COR-L47 (cell line): ENCODE measurements at places on chromosomes 2 and 18.

- peak; percentile 54 for DNase-seq
These were observed 48.7 kb downstream of the CAVIN2 start for GRCh38 chr2:191797942-191798876.

- DNase-seq, result no peak
These were observed 30.9 kb downstream of the MREG start for GRCh38 chr2:215982465-215982875.

- no peak for DNase-seq
These were observed 69.5 kb downstream of the EVA1A start for GRCh38 chr2:75491129-75491753.

GRCh38 chr2:167924556-167924955 is 322.8 kb downstream of the STK39 start:
- DNase-seq, result peak; percentile 26

DNA sequence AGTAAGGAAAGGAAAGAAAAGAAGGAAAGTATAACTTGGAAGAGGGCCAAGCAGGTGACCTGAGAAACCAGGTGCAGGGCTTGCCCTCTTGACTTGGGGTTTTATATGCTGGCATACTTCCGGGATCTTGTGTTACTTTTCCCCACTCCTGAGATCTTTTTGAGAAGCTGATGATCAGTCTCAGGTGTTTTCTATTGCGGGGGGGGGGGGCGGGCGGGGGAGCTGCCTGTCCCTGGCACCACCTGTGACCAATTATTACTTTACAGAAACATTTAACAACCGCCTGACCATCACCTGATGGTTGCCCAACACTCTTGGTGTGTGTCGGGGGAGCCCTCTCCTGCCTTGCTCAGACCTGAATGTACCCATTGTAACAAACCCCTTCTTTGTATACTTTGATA is 6.9 kb upstream of the CASP10 start:
- DNase-seq, result no peak

- DNase-seq, result peak; percentile 73
These were observed 216.5 kb downstream of the CDCA7 start for GRCh38 chr2:173571021-173571821.

GRCh38 chr18:41731884-41732283 is 223.2 kb upstream of the PIK3C3 start:
- no peak for DNase-seq

DNA sequence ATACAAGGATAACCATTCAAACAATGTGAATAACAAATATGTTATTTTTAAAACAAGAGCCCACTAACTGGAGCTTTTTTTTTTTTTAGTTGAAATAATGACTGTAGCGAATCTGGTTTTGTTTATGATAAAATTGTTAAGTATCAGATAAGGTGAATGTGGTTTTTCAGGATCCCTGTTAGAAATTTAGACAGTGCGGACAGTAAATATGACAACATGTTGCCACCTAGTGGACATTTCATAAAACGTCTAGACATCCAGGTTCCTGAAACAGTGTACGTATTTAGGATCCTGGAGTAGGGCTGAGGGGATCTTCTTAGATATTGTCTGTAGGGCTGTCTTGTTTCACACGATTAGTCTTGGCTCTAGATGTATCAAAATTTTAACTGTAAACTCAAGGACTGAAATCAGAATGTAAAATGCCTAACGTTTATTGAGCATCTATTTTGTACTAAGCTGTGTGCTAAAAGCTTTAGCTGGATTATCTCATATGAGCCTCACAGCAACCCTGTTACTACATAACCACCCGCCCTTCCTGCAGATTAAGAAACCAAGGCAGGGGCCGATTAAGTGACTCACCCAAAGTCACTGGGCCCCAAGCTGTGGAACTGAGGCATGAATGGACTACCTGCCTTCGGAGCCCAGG is 23.9 kb upstream of the CCDC68 start:
- peak; percentile 59 for DNase-seq

DNA sequence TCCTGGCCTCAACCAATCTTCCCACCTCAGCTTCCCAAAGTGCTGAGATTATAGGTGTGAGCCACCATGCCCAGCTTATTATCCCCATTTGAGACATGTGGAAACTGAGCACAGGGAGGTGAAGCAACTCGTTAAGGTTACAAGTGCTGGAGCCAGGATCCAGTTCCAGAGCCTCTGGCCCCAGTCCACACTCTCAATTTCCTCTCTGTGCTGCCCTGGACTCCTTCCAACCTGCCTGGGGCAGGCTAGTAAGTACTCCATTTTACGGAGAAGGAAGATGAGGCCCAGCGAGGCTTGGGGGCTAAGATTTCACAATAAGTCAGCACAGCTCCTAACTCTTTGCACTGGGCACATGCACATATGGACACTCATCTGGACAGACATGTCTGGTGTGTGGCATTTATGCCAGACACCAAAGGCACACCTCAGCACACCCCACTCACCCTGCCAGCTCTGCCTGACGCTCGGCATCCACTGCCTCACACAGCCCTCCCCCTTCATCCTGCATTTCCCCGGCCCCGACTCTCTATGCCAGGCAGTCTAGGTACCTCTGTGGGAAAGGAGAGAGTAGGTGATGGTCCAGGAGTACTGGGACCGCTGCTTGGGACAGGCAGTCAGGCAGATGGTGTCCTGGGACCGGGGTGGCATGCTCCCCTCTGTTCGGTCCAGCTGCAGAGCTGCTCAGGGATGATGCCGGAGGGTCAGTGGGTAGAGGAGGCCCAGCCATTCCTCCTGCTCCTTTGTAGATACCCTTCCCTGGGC is 20.5 kb downstream of the CFAP65 start:
- DNase-seq, result no peak

DNA sequence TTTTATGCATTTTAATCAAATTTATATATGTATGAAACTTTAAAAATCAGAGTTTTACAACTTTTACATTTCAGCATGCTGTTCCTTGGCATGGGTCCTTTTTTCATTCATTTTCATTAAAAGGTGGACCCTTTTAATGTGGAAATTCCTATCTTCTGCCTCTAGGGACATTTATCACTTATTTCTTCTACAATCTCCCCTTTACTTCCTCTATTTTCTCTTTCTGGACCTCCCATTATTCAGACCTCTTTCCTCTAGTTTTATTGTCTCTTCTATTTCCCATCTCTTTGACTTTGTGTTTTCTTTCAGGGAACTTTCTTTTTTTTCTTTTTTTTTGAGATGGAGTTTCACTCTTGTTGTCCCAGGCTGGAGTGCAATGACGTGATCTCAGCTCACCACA is 5.7 kb downstream of the PROC start:
- DNase-seq, result no peak

GRCh38 chr18:27415495-27415894 is 230.4 kb upstream of the CHST9 start:
- DNase-seq, result no peak

- DNase-seq, result peak; percentile 56
These were observed 60.1 kb downstream of the EMILIN2 start for GRCh38 chr18:2906704-2907549.

GRCh38 chr2:28231110-28231631 is 161.5 kb upstream of the FOSL2 start:
- DNase-seq, result no peak

- no peak for DNase-seq
These were observed 17.6 kb downstream of the PMAIP1 start for GRCh38 chr18:59917422-59917821.

GRCh38 chr18:74395648-74396154 is 61.4 kb downstream of the DIPK1C start:
- DNase-seq, result no peak

DNA sequence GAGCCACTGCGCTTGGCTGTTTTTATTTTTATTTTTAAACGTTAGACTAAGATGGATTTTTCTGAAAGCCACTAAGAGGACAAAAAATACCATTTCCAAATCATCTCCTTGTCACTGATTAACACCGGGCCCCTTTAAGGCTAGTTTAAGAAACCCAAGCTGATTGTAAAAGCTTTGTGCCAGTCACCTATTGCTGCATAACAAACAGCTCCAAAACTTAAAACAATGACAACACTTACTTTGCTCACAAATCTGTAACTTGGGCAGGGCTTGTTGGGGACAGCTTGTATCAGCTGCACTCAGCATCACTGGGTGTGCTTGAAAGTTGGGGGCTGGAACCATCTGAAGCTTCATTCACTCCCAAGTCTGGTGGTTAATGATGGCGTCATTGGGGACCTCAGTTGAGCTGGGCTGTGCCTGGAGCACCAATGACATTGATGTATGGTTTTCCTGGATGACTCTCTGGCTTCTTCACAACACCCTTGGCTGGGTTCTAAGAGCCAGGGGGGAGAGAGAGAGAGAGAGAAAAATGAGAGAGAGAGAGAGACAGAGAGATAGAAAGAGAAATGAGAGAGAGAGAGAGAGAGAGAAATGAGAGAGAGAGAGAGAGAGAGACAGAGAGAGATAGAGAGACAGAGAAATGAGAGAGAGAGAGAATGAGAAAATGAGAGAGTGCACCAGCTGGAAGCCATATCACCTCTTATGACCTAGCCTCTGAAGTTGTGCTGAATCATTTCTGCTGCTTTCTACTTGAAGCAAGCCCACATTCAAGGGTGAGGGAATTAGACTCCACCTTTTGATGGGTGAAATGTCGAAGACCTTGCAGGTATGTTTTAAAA is 26.0 kb upstream of the ATG16L1 start:
- DNase-seq, result no peak

- DNase-seq, result no peak
These were observed 220.7 kb downstream of the TPGS2 start for GRCh38 chr18:36608107-36608506.

GRCh38 chr2:181318504-181319280 is 138.5 kb upstream of the ITGA4 start:
- DNase-seq, result no peak

DNA sequence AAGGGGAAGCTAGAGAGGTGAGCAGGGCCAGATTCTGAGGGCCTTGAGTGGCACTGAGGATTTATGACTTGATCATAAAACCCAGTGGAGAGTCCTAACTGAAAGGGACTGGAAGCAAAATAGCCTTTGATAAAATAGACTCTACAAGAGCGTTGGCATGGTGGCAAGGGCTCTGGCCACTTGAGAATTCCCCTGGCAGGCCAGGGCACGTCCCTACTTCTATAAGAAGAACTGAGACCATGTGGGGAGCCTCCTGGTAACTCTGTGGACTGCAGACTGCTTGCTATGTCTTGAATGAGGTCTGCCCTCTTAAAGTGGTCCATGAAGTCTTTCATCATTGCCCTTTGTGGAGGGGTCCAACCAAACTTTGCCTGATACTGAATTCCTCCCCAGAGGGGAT is 324.8 kb downstream of the ALK start:
- DNase-seq, result no peak

- DNase-seq, result no peak
These were observed 143.7 kb downstream of the ATL2 start for GRCh38 chr2:38233231-38233983.

DNA sequence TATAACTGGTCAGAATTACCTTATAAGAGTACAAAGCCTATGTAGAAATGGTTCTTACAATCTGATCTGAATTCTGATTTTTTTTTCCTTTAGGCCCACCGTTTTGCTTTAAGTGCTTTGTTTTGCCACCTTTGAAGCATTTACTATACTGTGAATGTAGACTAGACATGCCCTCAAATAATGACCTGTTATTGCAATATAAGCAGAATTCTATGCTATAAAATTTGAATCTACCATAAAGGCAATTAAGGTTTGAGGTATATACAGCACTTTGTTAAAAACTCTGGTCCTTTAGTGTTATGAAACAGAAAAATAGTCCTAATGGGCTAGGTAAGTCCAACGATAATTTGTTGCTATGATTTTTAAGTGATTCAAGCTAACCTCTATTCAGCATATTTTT is 86.6 kb upstream of the NOSTRIN start:
- DNase-seq, result no peak

DNA sequence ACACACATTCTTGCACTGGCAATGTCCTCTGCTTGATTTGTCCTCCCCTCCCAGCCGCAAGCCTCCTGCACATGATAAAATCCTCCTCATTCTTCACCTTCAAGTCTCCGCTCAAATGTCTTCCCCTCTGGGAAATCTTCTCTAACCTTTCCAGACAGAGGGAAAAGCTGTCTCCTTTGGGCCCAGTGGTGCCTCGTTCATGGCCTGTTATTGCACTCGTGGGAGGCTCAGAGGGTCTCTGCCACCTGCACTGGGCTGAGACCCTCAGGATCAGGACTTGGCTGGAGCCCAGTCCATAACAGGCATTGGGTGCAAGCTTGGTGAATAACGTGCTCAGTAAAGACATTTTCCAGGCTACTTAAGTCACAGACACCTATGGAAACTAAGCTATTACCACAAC is 68.6 kb downstream of the PTGR3 start:
- DNase-seq, result no peak

GRCh38 chr2:197839856-197840255 is 35.5 kb downstream of the PLCL1 start:
- DNase-seq, result no peak

GRCh38 chr2:120346026-120346666 is at the start of gene INHBB:
INHBB (plus strand) TSS chr2:120346136; CDS start chr2:120346189, 53 bp downstream.
- peak; percentile 25 for DNase-seq

DNA sequence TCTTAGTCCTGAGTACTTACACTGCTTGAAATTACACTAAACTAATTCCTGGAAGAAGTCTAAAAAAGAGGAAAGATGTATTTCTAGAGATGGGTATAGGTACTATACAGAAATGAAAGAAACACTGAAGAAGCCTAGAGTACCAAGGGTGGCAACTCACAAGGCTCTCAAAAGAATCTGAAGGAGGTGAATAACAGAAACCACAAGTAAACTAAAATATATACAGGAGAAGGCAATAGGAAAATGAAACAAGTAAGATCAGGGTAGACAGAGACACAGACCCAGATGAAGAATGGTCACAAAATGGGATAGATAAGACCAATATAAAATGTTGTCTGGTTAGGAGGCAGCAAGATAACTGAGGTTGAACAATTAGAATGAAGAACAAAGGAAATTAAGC is 59.9 kb downstream of the USP37 start:
- DNase-seq, result no peak

DNA sequence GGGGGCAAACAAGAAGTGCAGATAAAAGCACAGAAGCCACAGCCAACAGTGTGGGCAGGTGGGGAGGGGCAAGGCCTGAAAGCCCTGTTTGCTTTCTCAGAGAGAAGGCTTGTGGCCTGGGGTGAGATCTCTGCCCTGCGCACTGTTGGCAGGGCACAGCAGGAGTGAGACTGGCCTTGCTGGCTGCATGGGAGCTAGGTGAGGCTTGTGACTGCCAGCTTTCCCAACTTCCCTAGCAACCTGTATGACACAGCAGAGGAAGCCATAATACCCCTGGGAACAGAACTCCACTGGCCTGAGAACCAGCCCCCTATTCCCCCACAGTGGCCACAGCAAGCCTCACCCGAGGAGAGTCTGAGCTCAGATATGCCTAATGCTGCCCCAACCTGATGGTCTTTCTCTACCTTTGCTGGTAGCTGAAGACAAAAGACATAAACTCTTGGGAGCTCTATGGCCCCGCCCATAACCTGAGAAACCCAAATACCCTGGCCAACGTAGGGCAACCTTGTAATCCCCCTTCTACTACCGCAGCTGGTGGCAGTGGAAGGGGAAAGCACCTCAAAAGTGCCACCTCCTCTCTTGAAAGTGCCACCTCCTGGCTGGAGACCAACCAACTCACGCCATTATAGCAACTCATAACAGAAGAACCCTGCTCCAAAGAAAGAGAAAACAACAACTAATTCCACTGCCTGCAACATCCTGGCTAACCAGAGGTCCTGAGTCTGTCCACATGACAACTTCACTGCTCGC is 44.4 kb downstream of the LCT start:
- no peak for DNase-seq

GRCh38 chr2:26184555-26185303 is 11.8 kb downstream of the GAREM2 start:
- no peak for DNase-seq
